ENCODE measurements at places on chromosomes 5 and 9.

GRCh38 chr5:119751734-119752094, 122.4 kb downstream of the FAM170A start:
- DNase-seq = no peak

DNA sequence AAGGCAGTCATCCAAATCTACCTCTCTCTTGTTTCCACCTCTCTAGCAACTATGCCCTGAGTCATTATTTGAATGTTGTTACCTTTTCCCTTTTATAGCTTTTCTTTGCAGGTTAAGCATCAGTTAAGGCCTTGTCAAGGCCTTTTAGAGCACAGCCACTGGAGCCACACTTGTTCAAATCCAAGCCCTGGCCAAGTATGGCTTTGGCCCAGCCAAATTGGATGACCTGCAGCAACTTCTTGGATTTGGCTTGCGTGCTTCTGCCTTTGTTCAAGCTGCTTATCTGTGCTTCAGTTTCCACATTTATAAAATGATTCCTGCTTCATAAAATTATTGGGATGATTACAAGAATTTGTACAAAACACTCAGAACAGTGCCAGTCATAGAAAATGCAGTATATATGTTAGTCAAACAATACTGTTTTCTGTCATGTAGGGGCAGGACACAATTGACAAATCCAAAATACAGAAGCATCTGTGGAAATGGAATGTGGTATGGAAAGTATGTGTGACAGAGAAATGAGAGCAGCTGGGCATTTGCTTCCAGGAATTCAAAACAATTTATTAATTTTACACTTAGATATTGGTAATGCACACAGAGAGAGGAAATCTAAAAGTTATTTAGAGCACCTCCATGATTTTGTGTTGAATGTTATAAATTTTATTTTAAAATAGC, 17.9 kb upstream of the RLN1 start:
- DNase-seq = no peak

DNA sequence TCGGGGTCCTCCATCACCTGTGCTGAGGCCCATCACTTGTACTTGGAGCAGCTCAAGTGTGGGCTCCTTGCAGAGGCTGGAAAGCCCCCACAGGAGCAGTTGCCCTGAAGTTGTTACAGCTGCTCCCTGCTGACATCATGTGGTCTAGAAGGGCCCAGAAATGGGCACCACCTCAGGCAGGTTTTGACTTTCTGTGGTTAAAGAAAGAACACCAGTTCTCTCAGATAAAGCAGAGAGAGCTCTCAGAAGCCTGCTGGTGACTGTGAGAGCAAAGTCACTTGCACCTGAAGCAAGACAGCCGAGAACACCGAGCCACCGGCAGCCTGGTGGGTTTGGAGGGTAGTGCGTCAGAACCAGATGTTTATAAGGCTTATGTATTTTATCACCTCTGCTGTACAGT, 70.4 kb downstream of the MVB12B start:
- no peak for DNase-seq

DNA sequence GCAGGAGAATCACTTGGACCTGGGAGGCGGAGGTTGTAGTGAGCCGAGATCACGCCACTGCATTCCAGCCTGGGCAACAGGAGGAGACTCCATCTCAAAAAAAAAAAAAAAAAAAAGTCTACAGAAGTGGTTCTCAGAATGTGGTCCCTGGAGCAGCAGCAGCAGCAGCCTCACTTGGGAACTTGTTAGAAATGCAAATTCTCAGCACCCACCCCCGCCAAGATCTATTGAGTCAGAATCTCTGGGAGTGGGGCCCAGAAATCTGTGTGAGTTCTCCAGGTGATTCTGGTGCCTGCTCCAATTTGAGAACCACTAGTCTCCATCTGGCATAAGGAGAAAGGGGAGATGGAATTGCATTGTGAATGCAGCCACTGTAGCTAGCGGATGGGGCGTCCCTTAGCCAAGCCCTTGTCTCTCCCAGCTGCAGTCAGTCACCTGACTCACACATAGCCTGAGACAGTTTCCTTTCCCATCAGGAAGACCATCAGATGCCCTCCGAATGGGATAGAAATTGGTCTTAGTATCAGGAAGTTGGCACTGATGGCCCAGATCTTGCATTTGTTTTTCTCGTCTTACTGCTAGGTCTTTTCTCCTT, 12.2 kb upstream of the PTCH1 start:
- DNase-seq = no peak

GRCh38 chr9:109013679-109014607, 644 bp upstream of the CTNNAL1 start:
- DNase-seq = no peak

GRCh38 chr5:44486591-44486990, 97.4 kb upstream of the FGF10 start:
- no peak for DNase-seq

DNA sequence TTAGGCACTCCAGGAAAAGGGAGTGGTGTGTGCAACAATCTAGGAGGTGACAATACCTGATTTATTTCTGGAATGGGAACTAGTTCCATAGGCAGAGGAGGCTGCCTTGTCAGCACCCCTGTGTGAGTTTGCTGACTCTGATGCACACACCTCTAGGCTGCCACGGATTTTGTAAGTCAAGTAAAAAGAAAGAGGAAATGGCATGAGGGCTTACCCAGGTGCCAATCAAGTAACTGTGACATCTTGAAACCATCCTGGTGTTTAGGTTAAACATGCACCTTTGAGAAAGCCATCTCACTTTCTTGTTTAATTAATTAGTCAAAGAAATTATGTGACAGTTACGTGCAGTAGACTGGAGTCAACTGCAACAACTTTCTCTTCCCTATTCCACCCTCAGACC, 32.3 kb upstream of the FAM81B start:
- no peak for DNase-seq

DNA sequence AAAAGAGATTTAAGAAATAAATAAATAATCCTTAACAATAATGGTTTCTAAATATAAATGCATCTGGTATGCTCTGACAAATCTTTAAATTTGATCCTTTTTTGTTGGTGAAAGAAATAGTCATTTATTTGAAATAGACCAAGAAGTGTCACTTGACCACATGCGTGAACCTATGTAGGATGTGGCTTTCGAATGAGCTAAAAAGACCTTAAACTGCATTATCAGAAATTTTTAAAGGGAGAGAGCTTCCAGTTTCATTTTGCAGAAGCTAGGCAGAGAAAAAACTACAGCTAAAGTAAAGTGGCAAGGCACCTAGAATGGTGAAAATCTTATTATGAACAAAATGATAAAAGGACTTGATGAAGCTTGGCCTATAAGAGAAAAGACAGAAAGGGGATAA, 309.2 kb upstream of the EFNA5 start:
- no peak for DNase-seq

GRCh38 chr5:11547730-11548129, 356.5 kb downstream of the CTNND2 start:
- no peak for DNase-seq

- DNase-seq = no peak
Measured at GRCh38 chr9:18348083-18348475, 125.9 kb upstream of the ADAMTSL1 start.

DNA sequence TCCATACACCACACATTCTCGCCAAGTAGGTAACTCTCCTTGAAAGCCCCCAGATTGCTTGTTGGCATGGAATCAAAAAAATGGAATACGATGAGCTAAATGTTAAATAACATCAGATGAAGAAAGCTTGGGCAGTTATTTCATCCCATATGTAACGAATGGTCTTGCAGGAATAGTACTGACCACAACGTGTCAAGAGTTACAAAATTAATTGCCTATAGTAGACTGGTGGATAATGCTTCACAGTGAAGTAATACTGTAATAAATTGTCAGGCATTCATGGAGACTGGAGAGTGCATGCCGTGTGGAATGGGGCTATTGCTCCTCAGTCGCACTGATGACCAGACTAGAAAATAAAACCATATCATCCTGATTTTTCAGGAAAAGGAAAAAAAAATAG, 1628.7 kb downstream of the MAT2B start:
- DNase-seq = no peak

DNA sequence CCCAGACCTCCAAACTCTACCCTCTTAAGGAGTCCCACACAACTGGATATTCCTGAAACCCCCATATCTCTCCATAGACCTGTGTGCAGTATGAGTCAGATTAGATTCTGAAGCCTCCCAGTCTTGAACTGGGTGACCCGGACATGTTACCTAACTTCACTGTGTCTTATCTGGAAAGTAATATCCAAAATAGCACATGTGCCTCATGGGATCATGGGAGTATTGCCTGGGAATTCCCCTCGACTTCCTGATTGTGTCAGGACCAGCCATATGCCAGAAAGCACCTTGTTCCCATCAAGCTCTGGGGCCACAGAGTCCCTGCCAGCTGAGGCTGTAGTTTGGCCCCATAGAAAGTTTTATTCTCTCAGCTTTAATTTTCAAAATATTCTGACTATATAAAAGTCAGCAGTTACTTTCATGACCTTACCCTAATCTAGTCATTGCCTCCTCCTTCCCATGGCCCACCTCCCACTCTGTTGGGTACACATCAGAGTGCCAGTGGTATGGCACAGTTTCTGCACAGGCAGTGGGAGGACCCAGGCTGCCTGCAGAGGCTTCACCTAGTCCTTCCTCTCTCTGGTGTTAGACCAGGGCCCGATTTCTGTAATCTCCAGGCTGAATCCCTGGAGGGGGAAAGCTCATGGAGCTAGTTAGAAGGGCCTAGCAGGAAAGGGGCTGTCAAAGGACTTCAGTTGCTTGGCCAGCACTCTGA, 19.5 kb upstream of the B4GALT1 start:
- no peak for DNase-seq

GRCh38 chr5:176132471-176133288, 105.5 kb upstream of the SIMC1 start:
- DNase-seq = no peak

DNA sequence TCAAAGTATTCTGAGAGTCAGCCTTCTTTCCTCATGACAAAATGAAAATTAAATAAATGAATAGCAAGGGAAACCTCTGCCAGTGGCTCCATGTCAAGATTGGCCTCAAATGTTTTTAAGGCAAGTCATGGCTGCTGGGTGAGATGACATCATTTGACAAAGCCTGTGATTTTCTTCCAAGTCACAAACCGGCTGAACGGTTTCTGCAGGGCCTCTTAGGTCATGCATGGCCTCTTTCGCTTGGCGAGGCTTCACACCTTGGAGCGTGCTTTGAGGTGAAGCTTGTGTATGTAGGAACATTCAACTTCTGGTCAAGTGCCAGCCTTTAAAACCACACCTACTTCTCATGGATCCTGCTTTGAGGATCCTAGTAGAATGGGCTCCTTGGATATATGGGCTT, 161.0 kb upstream of the ZNF618 start:
- DNase-seq = no peak

GRCh38 chr5:8923526-8923925, 622.3 kb downstream of the SEMA5A start:
- DNase-seq = no peak

- no peak for DNase-seq
Measured at GRCh38 chr5:191036-191948, at the start of gene LRRC14B. Gene LRRC14B, plus strand, starts transcription at chr5:191495. Its CDS starts 44 bp downstream, at chr5:191539.

GRCh38 chr9:122122903-122123632, 30.0 kb upstream of the TTLL11 start:
- DNase-seq = peak; percentile 61

DNA sequence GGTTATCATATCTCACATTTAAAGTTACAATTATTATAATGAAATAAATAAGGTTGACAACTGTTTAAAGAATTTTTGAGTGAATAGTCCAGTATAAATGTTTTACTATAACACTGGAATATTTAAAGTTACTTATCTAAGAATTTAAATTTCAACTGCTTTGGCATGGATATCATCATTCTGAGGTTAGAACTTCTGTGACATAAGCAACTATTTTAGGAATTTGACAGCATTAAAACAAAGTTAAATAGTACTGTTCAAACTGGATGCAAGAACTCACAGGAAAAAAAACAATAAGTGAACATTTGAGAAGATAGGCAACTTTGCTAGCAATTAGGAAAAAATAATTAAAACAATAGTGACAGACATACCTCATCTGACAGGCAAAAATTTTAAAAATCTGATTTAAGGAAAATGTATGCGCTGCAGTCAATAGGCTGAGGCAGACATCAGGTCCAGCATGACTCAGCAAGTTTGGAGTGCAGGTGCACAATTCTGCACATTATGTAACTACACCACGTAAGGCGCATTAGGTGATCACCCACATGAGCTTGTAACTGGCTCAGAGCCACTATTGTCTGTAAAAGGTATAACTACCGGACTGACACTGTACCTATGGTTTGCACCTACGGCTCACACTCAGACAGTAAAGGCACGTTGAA, 180.6 kb downstream of the PDE4D start:
- no peak for DNase-seq

DNA sequence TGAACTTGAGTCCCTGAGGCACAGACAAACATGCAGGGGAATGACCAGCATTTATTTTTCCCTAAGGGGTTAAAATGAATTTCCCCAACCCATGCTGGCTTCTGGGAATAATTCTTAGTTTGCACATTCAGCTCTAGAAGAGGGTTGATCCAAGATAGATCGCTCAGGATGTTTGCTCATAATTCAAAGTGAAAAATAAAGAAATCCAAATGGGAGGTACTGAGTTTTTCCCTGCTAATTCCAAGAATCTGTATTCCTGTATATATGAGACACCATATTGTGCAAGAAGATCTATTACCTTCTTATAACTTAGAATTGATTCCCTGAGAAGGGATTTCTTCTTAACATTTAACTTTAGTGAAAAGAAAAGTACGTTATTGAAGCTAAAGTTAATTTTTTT, 96.2 kb downstream of the VCAN start:
- no peak for DNase-seq

DNA sequence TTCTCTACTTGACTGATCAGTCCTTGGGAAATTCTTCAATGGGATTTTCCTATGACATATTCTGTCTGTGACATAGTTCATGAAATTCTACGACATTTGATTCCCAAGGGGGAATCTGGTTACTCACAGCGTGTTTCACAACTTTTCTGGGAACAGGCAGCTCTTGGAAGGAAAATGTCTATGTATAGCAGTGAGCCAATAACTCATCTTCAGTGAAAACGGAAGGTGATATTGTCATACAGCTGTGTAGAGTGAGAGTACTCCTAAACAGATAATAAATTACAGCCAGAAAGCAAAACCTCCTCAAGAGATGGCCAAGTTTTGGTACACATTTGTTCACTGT, 91.4 kb downstream of the C9orf152 start:
- DNase-seq = no peak

DNA sequence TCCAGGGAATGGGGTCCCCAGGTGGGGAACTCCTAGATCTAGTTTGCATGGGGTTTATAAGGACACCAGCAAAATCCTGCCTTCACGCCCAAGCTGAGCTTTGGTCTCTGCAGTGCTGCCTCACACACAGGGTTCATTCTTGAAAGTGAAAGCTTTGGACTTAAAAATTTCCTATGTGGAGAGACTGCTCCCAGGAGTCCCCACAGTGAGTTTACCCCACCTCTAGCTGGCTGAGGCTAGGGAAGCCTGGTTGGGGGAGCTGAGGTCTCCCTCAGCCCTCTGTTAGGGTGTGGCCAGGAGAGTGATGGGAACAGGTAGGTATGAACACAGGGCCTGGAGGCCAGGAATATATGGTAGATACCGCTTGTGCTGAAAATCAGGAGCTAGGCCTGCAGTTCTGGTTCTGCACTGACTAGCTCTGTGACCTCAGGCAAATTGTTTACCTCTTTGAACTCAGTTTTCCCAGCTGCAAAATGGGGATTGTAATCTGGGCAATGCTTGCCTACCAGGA, 41.5 kb upstream of the LARP1 start:
- no peak for DNase-seq

GRCh38 chr5:73311291-73312110, 137.1 kb downstream of the FOXD1 start:
- no peak for DNase-seq
